CD4-positive, alpha-beta memory T cell (primary cell): ENCODE measurements at places on chromosomes 11 and 22.

DNA sequence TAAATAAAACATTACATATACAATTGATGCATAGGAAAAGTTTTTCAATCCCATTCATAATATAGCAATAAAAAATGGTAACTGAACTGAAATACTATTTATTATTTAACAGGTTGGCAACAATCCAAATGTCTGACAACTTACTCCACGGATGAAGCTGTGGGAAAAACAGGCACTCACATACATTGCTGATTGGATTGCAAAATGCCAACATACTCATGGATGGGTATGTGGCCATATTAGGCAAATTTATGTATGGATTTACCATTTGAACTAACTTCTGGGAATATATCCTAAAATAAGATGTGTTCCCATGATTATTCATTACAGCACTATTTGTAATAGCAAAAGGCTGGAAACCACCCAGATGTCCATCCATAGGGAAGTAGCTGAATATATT lies 3.2 kb upstream of the BIRC2 start:
- no peak overlapping the region for H3K4me3 ChIP-seq
- no peaks in the 10 kb centered on the region for H3K36me3 ChIP-seq
- no peaks in the 10 kb centered on the region for H3K27me3 ChIP-seq
- DNase-seq: no peak
- peaks cover 23% of the 10 kb centered on the region for H3K4me1 ChIP-seq
- H3K27ac ChIP-seq: no peak overlapping the region

- no peaks in the 10 kb centered on the region for H3K27me3 ChIP-seq
- no peak overlapping the region for H3K27ac ChIP-seq
- H3K4me1 ChIP-seq: peaks cover 4% of the 10 kb centered on the region
- no peak for DNase-seq
- no peak overlapping the region for H3K4me3 ChIP-seq
- no peaks in the 10 kb centered on the region for H3K36me3 ChIP-seq
Observed at GRCh38 chr22:32717337-32718240, 83.9 kb upstream of the TIMP3 start.

DNA sequence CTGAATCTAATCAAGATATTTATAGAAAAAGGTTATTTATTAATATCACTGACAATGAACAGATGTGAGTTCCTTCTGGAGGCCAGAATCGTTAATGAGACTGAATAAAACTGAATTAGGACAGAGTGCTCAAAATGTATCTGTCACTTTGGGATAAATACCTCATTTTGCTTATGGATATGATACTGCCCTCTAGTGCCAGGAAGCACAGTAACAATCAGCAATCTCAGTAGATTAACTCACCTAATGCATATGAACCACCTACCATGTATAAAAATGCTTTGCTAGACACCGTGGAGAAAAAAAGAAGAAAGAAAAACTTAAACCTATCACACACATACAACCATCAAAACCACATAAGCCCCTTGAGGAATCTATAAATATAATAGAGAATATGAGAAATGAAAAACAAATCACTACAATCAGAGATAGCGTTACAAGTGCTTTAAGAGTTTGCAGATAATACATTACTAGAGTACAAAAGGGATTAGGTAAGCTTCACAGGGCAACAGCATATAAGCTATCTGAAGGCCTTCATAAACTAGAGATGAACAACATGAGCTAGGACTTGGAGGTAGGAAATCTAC lies 117.4 kb downstream of the SGSM3 start:
- DNase-seq: peak; percentile 43
- H3K36me3 ChIP-seq: no peaks in the 10 kb centered on the region
- no peak overlapping the region for H3K27ac ChIP-seq
- H3K4me3 ChIP-seq: no peak overlapping the region
- H3K4me1 ChIP-seq: peaks cover 30% of the 10 kb centered on the region

GRCh38 chr11:12408156-12408770 lies 30.9 kb downstream of the PARVA start:
- DNase-seq: no peak
- no peaks in the 10 kb centered on the region for H3K36me3 ChIP-seq
- H3K27ac ChIP-seq: no peak overlapping the region
- H3K4me1 ChIP-seq: no peaks in the 10 kb centered on the region
- no peak overlapping the region for H3K4me3 ChIP-seq

DNA sequence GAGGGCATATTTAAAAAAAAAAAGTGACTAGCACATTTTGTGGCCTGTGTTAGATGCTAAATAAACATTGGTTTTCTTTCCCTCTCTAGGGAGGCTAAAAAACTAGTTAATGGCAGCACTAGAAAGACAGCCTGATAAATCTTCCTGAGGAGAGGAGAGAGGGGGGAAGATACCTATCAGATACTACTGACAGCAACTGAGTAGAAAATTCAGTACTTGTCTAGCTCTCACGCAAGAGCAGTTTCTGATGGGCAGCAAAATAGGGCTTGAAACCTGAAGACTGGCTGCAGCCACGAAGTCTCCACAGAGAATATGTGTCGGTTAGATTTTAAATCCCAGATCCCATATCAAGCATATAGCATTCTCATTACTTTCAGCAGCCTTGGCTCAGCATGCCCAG lies 388.2 kb downstream of the KCNA4 start:
- no peak for DNase-seq
- no peaks in the 10 kb centered on the region for H3K36me3 ChIP-seq
- no peaks in the 10 kb centered on the region for H3K27me3 ChIP-seq
- no peaks in the 10 kb centered on the region for H3K4me1 ChIP-seq

GRCh38 chr11:87447606-87448005 lies 409.9 kb downstream of the TMEM135 start:
- DNase-seq: no peak
- H3K4me3 ChIP-seq: no peak overlapping the region
- H3K27ac ChIP-seq: no peak overlapping the region
- H3K27me3 ChIP-seq: no peaks in the 10 kb centered on the region
- H3K36me3 ChIP-seq: no peaks in the 10 kb centered on the region
